ENCODE measurements at places on chromosomes 4 and X.

DNA sequence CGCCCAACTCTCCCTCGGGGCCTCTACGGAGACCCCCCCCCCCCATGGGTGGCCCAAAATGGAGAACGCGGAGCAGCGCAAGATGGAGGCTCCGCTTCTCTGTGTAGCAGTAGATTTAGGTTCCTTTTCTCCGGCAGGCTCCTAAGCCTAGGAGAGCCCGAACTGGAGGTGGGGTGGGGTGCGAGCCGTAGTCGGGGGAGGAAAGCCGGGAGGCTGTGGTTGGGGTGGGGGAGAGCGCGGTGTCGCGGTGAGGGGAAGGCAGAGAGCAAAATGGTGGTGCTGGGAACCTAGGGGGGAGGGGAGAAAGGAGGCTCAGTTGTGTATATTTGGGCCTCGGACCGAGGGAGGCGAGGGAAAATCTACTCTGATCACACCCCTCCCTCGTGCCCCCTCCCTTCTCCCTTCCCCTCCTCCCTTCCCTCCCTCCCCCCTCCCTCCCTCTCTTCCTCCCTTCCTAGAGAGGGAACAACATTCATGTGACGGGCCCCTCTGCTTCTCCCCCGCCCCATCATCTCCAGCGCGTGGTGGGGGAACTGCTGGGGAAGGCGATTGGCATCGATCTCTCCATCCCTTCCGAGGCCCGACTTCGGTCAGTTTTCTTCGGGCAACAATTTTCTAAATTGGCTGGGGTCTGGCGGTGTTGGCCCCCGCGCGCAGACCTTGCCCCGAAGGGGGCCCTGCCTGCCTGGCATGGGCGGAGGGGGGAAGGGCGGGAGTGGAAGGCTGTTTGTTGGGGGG is at the start of gene STAG2:
TSS of gene STAG2 (plus strand) at position 439 of the 738 bp plus-strand sequence. CDS start 60,922 bp downstream, outside the sequence.
- peak; percentile 68 for DNase-seq

DNA sequence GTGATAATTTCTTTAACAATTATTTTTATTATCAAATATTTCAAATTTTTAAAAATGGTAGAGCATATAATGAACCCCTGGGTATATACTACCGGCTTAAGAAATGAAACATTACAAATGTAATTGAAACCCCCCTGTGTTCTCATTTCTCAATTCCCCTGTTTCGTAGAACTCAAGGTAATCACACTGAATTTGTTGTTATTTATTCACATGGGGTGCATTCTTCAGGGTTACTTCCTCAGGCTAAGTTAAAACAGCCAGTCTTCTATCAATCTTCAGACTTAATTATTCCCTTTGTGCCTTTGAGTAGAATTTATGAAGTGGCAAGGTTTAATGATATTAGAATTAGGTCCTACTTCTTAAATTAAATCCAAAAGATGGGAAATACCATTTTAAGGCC is 128.2 kb downstream of the ANAPC10 start:
- DNase-seq = no peak

DNA sequence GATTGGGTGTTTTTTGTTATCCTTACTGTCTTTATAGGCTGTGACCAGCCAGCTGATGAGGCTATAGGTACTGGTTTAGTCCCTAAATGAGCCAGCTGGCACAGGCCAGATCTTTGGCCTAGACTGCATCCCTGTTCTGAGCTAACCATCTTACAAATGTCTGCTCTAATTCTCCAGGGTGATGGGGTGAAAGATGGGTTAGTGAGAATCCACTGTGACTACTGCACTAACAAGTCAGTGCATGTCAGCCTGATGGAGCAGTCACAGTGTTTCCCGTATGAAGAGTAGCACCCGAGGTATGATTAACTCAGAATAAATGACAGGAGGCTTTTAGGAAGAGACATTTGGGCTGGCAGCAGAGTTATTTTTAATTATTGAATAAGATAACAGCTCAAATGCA is 181.0 kb downstream of the DCTD start:
- peak; percentile 24 for DNase-seq

GRCh38 chrX:73563738-73564068 is 706 bp downstream of the CHIC1 start:
- DNase-seq = no peak

DNA sequence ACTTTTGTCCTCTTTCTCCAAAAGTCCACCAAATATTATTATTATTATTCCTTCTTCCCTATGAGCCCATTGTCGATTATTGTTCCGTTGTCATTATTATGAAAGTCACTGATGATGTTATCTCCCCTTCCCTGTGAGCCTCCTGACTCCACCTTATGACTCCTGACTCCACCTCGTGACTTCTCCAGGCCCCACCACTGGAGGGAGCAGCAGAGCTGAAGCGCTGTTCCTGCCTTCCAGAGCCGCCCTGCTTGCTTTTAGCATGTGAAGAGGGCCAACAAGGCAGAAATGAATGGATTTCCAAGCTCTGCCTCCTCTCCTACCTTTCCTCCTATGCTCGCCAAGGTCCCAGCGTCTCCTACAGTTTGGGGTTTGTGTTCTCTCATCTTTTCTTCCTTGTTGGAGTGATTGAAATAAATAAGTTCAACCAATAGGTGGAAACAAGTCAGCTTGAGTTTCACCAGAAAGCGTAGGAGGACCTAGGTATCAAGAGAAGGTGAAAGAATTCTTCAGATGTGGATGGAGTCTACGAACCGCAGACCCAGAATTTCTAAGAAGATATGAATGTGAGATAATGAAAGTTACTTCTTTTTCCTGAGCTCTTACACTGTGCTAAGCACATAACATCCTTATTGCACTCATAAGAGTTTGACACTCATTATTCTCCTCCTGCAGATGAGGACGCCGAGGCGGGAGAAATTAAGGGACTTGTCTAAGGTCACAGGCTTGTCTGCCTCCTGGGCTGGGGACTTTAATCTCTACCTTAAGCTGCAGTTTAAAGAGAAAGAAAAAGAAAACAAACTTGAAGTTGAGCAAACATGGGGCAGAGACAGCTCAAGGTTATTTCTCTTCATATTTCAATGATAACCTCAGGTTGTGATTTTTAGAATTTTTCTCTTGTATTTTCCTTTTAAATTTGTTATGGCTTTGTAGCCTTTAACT is 26.1 kb downstream of the IGSF1 start:
- no peak for DNase-seq

DNA sequence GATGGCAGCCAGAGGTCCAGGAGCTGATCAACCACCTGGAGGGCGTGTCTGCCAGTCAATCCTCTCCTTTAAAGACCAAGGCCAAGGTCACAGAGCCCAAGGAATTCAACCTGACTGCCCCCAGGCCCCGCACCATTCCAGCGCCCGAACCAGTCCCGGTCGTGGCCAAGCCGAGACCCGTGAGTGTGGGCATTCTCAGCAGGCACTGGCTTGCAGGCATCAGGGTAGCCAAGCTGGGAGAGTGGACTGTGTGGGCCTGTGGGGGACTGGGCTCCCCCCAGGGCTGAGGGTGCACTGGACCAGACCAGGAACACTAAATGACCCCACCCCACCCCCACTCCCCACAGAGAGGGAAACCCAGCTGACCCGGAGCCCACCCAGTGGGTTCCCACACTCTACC is 23.8 kb upstream of the RNF4 start:
- no peak for DNase-seq

DNA sequence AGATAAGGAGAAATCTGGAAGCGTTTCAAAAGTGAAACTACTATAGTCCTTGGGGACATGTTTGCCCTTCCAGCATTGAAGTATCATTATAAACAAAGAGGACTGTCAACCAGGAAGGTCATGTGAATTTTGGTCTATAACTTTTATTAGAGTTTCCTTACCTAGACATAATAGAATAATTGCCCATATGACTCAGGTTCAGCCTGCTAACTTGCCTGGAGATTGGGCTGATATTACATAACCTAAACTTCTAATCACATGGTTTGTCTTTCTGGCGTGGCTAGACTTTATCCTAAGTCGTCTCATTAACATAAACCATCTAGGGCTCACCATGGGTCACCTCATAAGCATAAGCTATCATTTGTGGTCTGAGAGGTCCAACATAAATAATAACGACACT is 775.9 kb downstream of the CENPC start:
- no peak for DNase-seq

- no peak for DNase-seq
These were observed 2717.2 kb downstream of the PCDH7 start for GRCh38 chr4:33437406-33437805.

- no peak for DNase-seq
These were observed 77.0 kb downstream of the COQ2 start for GRCh38 chr4:83207497-83208101.

DNA sequence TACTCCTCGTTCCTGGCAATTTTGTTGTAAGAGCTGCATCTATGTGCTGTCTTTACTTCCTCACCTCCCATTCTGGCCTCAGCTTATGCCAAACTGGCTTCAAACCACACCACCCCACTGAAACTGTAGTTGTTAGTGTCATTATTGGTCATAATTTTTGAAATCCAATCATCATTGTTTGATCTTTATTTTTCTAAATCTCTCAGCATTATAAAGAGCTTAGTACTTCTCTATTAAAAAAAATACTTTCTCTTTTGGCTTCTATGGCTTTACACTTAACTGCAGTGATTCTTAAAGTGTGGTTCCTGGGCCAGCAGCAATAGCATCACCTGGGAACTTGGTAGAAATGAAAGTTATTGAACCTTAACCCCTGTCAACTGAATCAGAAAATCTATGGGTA is 83.5 kb upstream of the GRPR start:
- no peak for DNase-seq

DNA sequence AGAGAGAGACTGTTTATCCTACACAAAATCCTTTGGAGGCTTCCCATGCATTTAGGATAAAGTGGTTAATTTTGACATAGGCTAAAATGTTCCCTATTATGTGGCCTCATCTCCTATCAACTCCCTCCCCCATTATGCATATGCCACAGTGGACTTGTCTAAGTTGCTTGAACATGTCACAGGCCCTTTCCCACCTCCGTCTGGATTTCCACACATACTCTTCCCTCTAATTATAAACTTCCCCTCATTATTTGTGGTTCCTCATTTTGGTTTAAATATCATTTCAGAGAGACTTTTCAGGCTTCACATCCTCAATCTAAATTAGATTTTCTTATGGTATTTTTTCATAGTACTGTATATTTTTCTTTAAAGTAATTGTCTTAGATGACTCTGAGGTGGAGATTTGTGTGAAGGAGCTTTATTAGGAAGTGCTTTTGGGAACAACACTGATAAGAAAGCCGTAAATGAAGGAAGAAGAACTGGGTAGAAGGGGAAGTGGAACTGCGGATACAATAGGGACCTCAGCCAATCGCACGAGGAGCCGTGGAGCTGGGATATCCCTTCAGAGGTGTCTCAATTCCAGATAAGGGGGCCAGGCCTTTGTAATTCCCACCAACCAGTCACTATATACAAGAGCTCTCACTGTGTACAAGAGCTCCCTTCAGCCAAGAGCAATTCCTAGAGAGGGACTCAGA is 7.9 kb downstream of the C4orf17 start:
- DNase-seq = no peak

- no peak for DNase-seq
These were observed 182.3 kb downstream of the RPA4 start for GRCh38 chrX:97065973-97066372.

DNA sequence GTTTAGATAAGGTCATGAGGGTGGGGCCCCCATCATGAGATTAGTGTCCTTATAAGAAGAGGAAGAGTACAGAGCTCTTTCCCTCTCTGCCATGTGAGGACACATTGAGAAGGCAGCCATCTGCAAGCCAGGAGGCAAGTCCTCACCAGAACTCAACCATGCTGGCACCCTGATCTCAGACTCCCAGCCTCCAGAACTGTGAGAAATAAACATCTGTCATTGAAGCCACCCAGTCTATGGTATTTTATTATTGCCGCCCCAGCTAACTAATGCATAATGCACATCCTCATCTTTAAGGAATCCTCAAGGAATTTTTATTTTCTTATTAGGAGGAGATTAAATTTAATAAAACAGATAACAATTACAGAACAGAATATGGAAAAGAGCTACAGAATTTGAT is 16.7 kb upstream of the EXOSC9 start:
- DNase-seq = no peak

- DNase-seq = no peak
These were observed 1.0 kb downstream of the AGA start for GRCh38 chr4:177441061-177441802.
